ENCODE measurements at places on chromosomes 13 and 19.
A peak's percentile ranks its signal among the peaks of the same experiment; 100 is the strongest.

DNA sequence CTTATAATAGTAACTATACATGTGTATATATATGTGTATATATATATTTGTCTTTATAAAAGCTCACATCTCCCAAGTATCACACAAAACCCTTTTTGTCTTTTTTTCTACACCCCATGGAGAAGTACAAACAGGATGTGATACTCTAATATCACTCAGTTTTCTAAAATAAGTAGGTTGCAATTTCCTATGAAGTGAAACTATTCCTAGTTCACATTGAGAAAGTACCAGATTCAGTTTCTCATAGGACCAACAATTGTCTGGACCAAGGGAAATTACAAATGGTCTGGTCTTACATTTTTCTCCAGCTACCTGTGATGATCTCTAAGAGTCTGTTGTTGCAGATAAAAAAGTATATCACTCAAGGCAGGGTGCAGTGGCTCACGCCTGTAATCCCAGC is 17.9 kb upstream of the LILRB1 start:
- no peak overlapping the region for H3K27ac ChIP-seq
- DNase-seq: no peak
- H3K4me1 ChIP-seq: no peaks in the 10 kb centered on the region
- H3K4me3 ChIP-seq: no peak overlapping the region

GRCh38 chr13:95438297-95438696 is 114.2 kb upstream of the CLDN10 start:
- no peak for DNase-seq
- no peak overlapping the region for H3K27ac ChIP-seq
- H3K36me3 ChIP-seq: no peaks in the 10 kb centered on the region
- no peak overlapping the region for H3K4me3 ChIP-seq
- H3K4me1 ChIP-seq: no peaks in the 10 kb centered on the region

GRCh38 chr19:51621178-51621577 is 9.0 kb downstream of the SIGLEC5 start:
- H3K4me1 ChIP-seq: no peaks in the 10 kb centered on the region
- H3K27ac ChIP-seq: no peak overlapping the region
- H3K4me3 ChIP-seq: no peak overlapping the region
- H3K36me3 ChIP-seq: no peaks in the 10 kb centered on the region

DNA sequence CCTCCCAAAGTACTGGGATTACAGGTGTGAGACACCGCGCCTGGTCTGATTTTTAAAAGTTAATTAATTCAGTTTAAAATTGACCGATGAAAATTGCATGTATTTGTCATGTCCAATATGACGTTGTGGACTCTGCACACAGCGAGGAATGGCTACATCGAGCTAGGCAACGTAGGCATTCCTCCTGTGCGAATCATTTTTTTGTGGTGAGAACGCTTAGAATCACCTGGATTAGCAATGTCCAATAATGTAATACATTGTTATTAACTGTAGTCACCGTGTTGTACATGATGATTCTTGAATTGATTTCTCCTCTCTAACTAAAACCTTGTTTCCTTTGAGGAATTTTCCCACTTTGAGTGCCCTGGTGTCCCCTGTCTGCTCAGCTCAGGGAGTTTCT is 3.4 kb downstream of the LAIR2 start:
- H3K4me1 ChIP-seq: no peaks in the 10 kb centered on the region
- H3K36me3 ChIP-seq: no peaks in the 10 kb centered on the region
- H3K27ac ChIP-seq: no peak overlapping the region
- DNase-seq: no peak
- H3K27me3 ChIP-seq: peaks cover 13% of the 10 kb centered on the region

DNA sequence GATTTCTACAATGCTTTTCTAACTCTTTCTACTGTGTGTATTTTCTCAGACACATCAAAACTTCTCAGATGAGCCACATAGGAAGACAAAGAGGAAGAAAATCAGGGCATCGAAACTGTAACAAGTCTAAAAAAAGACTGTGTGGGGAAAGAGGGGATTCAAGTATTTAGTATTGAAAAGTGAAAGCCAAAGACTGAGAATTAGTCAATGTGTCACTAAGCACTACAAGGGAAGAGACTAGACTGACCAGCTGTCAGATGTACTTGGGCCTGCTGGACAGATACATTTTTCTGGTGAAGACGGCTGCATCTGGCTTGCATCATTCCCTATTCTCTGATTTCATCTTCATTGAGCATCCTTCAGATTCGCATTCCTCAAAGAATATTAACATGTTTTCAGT is 25.4 kb downstream of the COMMD6 start:
- no peaks in the 10 kb centered on the region for H3K36me3 ChIP-seq
- H3K27me3 ChIP-seq: no peaks in the 10 kb centered on the region
- H3K4me3 ChIP-seq: no peak overlapping the region
- H3K4me1 ChIP-seq: no peaks in the 10 kb centered on the region

DNA sequence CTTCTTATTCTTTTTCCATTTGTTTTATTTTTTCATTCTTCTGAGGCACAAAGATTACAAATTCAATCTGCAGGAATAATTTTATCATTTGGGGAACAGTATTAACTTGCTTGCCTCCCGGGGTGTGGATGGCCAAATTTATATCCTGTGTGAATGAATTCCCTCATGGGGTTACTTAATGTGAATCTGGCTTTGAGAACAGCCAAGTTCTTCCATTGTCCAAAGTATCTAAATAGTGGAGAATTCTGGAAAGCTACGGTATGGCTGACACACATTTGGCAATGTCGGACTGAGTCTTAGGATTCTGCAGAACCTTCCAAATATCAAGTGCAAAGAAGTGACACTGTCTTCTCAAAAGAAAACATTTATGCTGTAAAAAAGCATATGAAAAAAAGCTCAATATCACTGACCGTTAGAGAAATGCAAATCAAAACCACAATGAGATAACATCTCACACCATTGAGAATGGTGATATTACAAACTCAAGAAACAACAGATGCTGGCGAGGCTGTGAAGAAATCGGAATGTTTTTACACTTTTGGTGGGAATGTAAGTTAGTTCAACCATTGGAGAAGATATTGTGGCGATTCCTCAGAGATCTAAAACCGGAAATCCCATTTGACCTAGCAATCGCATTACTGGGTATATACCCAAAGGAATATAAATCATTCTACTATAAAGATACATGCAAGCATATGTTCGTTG is 620.2 kb downstream of the EFNB2 start:
- H3K4me1 ChIP-seq: peaks cover 8% of the 10 kb centered on the region
- DNase-seq: no peak
- H3K27ac ChIP-seq: no peak overlapping the region
- no peak overlapping the region for H3K4me3 ChIP-seq
- H3K36me3 ChIP-seq: no peaks in the 10 kb centered on the region

DNA sequence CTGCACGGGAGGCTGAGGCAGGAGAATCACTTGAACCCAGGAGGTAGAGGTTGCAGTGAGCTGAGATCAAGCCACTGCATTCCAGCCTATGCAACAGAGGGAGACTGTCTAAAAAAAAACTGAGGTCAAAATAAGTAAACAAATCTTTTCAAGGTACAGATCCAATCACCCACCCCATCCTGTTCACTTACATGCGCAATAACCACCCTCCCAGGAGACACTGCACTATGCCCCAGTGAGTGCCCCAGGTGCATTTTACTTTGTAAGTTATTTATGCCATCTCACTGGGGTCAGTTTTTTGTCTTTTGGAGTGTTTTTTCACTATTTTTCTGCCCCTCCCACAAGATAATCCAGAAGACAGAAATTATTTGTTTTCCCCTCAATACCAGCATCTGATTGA is 6.9 kb upstream of the ZNF253 start:
- no peak overlapping the region for H3K27ac ChIP-seq
- H3K27me3 ChIP-seq: peaks cover 5% of the 10 kb centered on the region
- no peaks in the 10 kb centered on the region for H3K36me3 ChIP-seq
- no peak overlapping the region for H3K4me3 ChIP-seq
- no peak for DNase-seq

DNA sequence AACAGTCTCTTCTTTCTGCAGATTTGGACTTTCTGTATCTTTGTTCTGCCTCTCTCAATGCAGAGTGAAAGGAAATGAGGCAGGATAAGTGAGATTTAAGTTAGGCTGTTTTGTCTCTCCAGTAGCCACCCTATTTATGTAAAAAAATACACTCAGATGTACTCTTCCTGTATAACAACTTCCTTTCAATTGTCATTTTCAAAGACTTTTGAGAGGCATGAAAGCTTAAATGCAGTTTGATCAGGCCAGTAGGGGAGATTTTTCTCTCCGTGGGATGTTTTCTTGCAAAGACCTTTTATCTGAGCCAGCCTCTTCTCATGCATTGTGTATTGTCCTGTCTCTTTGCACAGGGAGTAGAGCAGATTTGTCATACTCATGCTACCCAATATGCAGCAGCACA is 166.8 kb downstream of the SLITRK5 start:
- H3K4me1 ChIP-seq: no peaks in the 10 kb centered on the region
- no peak overlapping the region for H3K27ac ChIP-seq
- H3K36me3 ChIP-seq: no peaks in the 10 kb centered on the region
- no peak for DNase-seq
- no peaks in the 10 kb centered on the region for H3K27me3 ChIP-seq
- H3K4me3 ChIP-seq: no peak overlapping the region

- DNase-seq: no peak
- H3K4me3 ChIP-seq: no peak overlapping the region
- no peak overlapping the region for H3K27ac ChIP-seq
Measured at GRCh38 chr13:67134417-67135129, 95.6 kb downstream of the PCDH9 start.

- peaks cover 76% of the 10 kb centered on the region for H3K4me1 ChIP-seq
- H3K4me3 ChIP-seq: no peak overlapping the region
- H3K27ac ChIP-seq: peak overlapping the region; percentile 87
- no peaks in the 10 kb centered on the region for H3K27me3 ChIP-seq
Measured at GRCh38 chr19:41323430-41324125, 13.6 kb downstream of the CCDC97 start.

GRCh38 chr19:31121501-31121900 is 227.7 kb downstream of the TSHZ3 start:
- H3K4me1 ChIP-seq: no peaks in the 10 kb centered on the region
- no peak for DNase-seq
- H3K27ac ChIP-seq: no peak overlapping the region
- H3K27me3 ChIP-seq: no peaks in the 10 kb centered on the region
- no peak overlapping the region for H3K4me3 ChIP-seq

- H3K4me3 ChIP-seq: peak overlapping the region; percentile 72
- peaks cover 52% of the 10 kb centered on the region for H3K4me1 ChIP-seq
- peak overlapping the region; percentile 91 for H3K27ac ChIP-seq
- no peaks in the 10 kb centered on the region for H3K36me3 ChIP-seq
- DNase-seq: peak; percentile 90
Measured at GRCh38 chr19:18291590-18292461, 10.4 kb upstream of the JUND start.

- no peak overlapping the region for H3K27ac ChIP-seq
- peaks cover 8% of the 10 kb centered on the region for H3K4me1 ChIP-seq
- peaks cover 81% of the 10 kb centered on the region for H3K36me3 ChIP-seq
- no peak for DNase-seq
- H3K27me3 ChIP-seq: no peaks in the 10 kb centered on the region
Measured at GRCh38 chr19:40331052-40331451, 17.1 kb downstream of the C19orf47 start.

DNA sequence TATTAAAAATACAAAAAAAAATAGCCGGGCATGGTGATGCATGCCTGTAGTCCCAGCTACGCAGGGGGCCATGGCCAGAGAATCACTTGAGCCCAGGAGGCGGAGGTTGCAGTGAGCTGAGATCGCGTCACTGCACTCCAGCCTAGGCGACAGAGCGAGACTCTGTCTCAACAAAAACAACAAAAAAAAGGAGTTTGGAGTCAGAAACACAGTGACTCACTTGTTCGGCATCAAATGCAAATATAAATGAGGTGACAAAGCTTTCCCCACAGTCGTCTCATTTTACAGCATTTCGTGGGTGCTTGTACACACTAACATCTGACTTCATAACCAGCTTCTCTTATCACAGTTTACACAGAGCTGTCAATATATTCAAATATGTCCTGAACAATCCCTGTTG is 11.0 kb downstream of the ZNF665 start:
- no peaks in the 10 kb centered on the region for H3K27me3 ChIP-seq
- H3K27ac ChIP-seq: no peak overlapping the region
- H3K4me1 ChIP-seq: no peaks in the 10 kb centered on the region
- no peak overlapping the region for H3K4me3 ChIP-seq

DNA sequence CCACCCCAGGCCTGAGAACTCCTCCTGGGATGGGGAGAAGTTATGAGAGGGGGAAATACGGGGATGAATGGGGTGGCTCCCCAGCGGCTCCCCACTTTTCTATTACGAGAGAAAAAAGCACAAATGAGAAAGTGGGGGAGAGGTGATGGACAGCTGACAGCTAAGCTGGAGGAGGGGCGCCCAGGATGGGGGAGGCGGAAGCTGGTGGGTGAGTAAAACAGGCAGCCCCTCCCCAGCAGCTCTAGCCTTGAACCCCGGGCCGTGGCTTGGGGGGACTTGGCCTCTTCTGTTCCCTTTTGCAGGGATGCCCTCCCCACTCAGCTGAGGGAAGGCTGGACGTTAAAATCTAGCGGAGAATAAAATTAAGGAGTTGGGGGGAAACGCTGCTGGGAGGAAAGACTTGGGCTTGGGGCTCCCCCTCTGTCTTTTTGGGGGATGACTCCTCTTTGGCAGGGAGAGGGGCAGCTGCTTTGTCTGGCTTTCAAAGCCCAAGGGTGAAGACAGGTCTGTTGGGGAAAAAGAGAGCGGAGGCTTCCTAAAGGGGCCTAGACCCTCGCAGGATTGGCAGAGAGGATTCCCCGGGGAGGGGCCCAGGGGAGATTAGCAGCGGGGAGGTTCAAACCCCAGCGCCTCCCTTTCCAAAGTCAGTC is 1.4 kb upstream of the SAMD1 start:
- DNase-seq: no peak
- H3K27ac ChIP-seq: peak overlapping the region; percentile 91
- H3K36me3 ChIP-seq: peaks cover 15% of the 10 kb centered on the region
- H3K4me1 ChIP-seq: peaks cover 23% of the 10 kb centered on the region
- H3K4me3 ChIP-seq: peak overlapping the region; percentile 92
- H3K27me3 ChIP-seq: no peaks in the 10 kb centered on the region

DNA sequence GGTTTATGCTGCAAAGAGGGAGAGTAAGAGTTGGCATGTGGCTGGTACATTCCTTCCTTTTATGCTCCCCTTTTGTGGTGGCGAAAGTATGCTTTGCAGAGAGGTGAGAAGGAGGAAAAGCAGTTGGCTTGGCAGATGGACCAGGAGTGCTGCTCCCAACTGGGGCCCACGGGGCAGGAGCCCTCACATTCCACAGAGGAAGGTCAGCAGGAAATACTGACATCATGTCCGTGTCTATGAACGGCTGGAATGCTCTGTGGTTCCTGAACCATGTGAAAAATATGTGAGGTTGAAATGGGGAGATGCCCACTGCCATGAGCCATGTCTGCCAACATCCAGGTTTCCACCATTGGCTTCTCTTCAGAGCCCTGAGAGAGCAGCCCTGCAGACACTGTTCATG is 33.3 kb upstream of the GAS6 start:
- H3K4me1 ChIP-seq: no peaks in the 10 kb centered on the region
- no peaks in the 10 kb centered on the region for H3K36me3 ChIP-seq
- H3K27ac ChIP-seq: no peak overlapping the region

DNA sequence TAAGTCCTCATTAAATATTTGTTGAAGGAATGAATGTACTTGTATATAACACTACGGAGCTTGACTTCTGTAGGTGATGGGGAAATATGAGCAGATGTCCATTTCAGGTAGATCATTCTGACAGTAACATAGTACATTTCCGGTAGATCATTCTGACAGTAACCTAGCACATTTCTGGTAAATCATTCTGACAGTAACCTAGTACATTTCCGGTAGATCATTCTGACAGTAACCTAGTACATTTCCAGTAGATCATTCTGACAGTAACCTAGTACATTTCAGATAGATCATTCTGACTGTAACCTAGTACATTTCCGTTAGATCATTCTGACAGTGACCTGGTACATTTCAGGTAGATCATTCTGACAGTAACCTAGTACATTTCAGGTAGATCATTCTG is 2.5 kb downstream of the PHF11 start:
- peaks cover 24% of the 10 kb centered on the region for H3K4me1 ChIP-seq
- no peak overlapping the region for H3K27ac ChIP-seq
- H3K27me3 ChIP-seq: no peaks in the 10 kb centered on the region
- DNase-seq: no peak
